H9 (cell line): ENCODE measurements at places on chromosomes 11 and 22. TPM values are rescaled to one million over a fixed set of nuclear protein-coding genes. Genes with fewer than 3 reads are reported as not detected.

DNA sequence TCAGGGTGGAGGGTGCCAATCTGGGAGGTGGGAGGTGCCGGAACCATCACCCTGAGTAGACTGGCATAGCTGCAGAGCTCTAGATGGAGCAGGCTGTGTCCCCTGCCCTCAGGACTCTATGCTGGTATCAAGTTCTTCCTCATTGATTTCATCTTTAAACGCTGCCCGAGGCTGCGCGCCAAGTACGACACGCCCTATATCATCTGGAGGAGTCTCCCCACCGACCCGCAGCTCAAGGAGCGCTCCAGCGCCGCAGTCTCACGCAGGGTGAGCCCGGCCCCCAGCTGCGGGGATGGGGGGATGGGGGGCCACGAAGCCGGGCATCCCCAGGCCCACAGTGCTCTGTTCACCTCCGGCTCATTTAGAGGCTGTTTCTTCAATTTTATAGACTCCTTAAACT is 52.5 kb downstream of the GRAMD4 start:
- no peak for DNase-seq

The C1QTNF6 gene
- total RNA-seq: 3.8 and 5.0 TPM in 2 replicates

DNA sequence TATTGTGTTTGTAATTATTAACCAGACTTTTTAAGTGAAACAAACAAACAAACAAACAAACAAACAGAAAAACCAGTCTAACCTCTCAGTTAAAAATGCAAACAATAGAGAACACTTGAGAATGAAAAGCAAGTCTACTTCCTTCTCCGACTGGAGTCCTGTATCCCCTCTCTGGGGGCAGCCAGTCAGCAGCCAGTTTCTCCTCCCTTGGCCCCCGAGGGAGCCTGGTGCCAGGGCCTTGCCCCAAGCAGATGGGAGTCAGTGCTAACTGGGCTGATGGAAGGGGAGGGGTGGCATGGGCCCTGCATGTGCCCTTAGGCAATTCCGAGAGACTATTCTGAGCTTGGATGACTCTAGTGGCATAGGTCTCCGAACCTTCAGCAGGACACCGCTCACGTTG is 137.2 kb downstream of the GRIK4 start:
- DNase-seq: no peak

The NPAS4 gene
- 1.6 and 1.8 TPM in 2 replicates for total RNA-seq

DNA sequence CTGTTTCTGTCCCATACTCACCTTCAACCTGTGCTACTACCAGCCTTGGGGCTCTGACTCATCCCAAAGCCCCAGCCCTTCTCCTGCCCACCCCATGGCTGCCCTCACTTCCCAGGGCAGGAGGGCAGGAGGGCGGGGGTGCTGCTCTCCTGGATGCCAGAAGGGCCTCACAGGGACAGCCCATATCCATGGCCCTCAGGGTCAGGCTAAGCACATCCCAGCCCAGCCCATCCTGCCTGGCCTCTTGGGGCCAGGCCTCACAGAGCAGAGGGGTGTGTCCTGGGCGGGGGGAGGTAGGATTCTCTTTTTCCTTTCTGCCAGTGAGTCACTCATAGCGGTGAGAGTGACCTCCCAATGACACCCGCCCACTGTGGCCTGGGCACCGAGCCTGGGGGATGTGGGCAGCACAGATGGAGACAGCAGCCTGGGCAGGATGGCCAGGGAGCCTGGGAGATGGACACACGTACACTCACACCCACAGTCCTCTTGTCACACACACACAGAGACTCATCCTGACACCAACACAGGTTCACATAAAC is 2.4 kb downstream of the LTBP3 start:
- DNase-seq: no peak

DNA sequence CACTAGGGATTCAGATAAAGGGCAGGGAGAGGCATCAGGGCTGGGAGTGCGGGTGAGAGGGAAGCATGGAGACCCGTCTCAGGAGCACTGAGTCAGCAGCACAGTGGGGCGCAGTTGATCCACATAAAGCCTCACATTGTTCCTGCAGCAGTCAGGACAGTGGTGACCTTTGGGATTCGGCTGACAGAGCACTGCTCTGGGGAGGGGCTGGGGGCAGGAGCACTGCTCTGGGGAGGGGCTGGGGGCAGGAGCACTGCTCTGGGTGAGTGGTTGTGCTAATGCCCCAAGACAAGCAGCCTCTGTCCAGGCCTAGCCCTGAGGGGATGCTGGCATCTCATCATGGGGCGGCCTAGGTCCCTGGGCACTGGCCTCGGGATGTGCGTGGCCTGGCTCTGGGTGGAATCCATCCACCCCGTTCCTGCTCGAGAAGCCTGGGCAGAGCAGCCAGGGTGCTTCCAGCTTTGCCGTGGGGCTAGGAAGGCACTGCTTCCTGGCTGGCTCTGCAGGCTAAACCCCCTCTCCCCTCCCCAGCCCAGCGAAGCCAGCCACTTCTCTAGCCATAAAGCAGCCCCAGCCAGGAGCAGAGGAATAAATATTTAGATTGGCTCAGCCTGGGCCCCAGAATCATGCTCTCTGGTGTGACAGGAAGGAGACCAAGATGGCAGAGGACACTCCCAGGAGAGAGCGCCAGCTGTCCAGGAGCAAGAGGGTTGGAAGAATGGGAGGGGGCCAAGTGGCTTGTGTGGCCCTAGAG is 7.3 kb downstream of the OAF start:
- DNase-seq: no peak

DNA sequence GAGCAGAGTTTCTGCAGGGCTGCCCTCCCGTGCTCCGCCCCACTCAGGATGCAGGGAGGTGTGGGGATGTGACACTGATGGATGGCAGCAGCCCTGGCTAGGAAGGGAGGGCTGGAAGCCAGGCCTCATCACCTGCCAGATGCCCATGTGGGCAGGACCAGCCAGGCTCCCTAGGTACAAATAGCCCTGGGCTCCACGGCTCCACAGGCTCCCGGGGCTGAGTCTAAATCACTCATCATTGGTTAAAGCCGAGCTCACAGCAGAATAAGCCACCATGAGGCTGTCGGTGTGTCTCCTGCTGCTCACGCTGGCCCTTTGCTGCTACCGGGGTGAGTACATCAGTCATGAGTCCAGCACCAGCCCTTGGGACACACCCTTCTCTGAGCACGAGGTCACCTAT is at the start of gene SCGB1D1:
Gene SCGB1D1 (plus strand): TSS at position 206 of the 400 bp plus-strand sequence. CDS start 69 bp downstream, at position 275.
- DNase-seq: no peak

- DNase-seq: no peak
Observed at GRCh38 chr22:16970446-16970845, 37.6 kb downstream of the GAB4 start.

DNA sequence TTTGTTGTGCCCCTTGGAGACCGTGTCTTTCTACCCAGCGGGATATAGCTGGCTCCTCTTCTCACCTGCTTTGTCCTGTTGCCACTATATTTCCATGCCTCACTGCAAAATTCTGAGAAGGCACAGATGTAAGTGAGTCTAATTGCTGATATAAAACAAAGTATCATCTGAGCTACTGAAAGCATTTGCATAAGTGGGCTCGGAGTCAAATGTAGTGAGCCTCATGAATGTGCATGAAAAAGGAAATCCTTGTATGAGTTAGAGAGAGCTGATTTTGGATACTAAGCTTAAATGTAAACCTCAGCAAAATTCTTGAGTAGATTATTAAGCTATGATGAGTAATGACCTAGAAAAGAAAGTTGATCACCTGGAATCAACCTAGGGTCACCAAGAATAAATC is 13.9 kb downstream of the OVCH2 start:
- DNase-seq: no peak

- DNase-seq: no peak
Observed at GRCh38 chr11:34262531-34263081, 95.2 kb downstream of the ABTB2 start.

DNA sequence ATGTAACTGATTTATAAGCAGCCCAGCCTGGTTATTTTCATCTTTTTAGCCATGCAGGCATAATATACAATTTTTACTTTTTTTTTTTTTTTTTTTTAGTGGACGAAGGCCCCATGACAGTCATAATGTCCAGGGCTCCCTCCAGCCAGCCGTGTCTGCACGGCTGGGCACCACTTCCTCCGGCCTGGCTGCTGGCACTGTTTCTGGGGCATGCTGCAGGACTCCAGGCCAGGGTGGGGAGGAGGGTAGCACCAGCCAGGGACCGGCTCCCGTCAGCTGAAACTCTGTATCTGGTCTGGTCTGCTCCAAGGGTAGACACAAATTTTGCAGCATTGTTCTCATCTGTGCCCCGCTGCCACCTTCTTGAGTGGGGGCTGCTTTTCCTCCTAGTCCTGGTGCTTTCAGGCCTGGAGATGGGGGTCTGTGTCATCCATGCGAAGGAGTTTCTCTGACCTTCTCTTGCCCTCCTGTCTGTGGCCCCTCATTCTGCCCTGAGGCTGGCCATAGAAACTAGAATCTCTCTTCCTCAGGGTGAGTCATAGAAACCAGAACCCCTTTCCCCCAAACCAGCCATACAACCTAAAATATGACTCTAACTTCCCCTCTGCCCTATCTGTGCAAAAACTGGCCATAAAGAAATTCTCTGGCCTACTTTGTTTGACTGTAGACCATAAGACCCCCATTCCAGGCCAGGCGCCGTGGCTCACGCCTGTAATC is 9.2 kb upstream of the RRP7A start:
- DNase-seq: no peak

- no peak for DNase-seq
Observed at GRCh38 chr11:2432628-2433071, 11.7 kb downstream of the TRPM5 start.

- no peak for DNase-seq
Observed at GRCh38 chr22:36386351-36386899, 1.3 kb downstream of the MYH9 start.

DNA sequence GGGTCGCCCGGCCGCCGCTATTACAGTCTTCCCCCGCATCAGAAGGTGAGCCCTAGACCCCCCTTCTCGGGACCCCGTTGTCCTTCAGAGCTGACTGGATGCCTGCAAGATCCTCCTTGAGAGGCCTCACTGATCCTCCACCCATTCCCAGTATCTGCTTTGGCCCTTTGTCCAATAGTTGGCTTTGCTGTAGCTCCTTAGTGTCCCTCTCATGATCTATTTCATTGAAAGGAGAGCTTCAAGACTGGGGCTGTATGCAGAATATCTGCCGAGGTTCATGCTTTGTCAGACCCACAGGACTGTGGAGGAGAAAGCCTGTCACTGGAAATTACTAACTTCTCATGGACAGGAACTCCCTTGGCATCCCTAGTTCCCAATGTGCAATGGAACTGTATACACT is 499 bp downstream of the DLAT start:
- no peak for DNase-seq

GRCh38 chr11:27282806-27283205 is 80.2 kb downstream of the CCDC34 start:
- DNase-seq: no peak

DNA sequence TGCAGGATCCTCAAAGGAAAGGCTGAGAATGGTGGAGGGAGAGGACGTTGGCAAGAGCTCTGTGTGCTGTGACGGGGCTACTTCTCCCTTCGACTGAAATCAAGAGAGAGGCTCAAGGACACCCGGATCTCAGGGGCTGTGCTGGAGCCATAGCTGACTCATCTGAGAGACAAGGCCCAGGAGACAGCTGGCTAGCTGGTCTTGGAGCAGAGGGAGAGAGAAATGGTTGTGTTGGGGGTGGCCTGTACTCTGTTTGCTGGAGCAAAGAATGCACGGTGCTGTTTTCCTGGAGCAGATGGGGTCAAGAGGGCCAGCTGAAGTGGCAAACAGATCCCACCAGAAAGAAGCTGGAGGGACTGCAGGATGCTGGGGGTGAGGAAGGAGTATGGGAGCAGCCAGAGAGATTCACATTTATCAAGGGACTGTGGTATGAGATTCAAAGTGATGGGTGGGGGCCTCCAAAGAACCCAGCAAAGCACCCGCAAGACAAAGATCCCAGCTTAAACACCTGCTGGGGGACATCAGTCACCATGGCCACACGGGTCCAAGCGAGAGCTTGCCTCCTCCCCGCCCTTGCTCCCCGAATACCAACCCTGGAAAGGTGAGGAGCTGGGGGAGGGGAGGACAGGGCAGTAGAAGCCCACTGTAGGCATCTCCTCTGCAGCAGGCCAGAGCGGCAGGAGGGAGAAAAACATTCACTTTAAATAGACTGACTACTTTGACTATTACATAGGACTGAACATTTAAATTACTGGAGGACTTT is 40.8 kb downstream of the MAP6 start:
- DNase-seq: peak; percentile 53

DNA sequence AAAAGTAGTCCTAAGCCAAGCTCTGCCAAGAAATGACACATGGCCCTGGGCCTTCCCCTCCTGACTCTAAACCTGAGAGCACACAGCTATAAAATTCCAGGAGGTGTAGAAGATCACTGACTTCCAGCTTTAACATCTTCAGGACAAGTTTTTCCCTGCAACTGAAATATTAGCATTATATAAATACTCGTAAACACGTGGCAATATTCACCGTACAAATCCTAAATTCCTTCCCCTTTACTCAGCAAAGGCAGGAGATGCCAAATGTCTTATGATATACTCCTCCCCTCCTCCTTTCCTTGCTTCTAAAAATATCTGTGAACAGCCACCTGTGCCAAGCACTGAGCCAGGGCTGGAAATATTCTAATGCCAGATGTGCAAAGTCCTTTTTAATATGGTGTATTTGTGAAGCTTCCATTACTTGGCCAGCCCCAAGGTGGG is 194.0 kb downstream of the LARGE1 start:
- DNase-seq: no peak

The C11orf68 gene
- total RNA-seq: 14.0 and 15.7 TPM in 2 replicates

The KCNJ1 gene
- total RNA-seq: not detected in 2 replicates

- no peak for DNase-seq
Observed at GRCh38 chr22:33896154-33896553, 24.1 kb downstream of the LARGE1 start.

DNA sequence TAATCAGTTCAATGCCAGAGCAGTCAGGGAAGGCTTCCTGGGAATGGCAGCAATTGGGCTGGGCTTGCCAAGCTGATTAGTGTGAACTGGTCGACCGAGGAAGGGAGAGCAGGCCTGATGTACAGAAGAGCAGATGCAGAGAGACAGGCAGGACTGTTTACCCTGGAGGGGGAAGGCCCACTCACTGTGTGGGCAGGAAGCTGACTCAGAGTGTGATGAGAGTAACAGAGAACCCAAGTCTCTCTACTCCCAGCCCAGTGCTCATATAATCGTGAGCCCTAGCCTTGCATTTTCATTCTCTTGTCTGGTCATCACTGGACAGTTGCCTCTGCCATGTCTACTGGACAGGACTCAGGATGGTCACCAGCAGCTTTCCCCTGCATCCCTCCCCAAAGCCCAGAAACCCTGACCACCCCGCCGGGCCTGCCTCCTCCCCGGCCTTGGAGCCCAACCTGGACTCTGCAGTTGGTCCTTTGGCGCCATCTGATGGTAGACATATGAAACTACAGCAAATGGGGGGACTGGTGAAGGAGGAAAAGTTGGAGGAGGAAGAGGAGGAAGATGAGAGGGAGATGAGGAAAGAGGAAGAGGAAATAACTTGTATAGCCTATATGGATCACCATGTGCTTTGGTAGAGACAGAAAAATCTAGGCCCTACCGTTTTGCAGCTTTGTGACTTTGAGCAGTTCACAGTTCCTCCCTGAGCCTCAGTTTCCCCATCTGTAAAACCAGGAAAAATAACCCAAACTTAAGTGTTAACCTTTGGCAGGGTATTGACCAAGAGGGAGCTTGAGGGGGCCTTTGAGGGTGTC is 43.4 kb upstream of the PRDM11 start:
- peak; percentile 72 for DNase-seq

DNA sequence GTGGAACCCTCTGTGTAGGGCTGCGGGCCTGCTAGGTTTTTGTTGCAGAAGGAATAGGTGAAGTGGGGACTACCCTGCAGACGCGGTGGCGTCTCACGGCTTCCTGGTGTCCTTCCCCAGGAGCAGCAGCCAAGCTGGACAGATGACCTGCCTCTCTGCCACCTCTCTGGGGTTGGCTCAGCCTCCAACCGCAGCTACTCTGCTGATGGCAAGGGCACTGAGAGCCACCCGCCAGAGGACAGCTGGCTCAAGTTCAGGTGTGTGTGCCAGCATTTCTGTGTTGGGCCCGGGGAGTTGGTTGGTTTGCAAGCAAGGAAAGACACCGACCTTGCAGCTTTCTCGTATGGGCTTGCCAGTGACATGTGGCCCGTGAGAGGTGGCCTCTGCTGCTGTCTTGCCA is 15.3 kb downstream of the TAB1 start:
- no peak for DNase-seq
